ENCODE measurements at places on chromosomes 16 and 17. TPM values are rescaled to one million over a fixed set of nuclear protein-coding genes. Genes with fewer than 3 reads are reported as not detected.
A peak's percentile ranks its signal among the peaks of the same experiment; 100 is the strongest.

- DNase-seq = peak; percentile 84
These were observed 40.1 kb downstream of the KLHDC4 start for GRCh38 chr16:87725596-87726235.

- DNase-seq = no peak
These were observed 103.8 kb downstream of the ANKFN1 start for GRCh38 chr17:56257075-56257474.

DNA sequence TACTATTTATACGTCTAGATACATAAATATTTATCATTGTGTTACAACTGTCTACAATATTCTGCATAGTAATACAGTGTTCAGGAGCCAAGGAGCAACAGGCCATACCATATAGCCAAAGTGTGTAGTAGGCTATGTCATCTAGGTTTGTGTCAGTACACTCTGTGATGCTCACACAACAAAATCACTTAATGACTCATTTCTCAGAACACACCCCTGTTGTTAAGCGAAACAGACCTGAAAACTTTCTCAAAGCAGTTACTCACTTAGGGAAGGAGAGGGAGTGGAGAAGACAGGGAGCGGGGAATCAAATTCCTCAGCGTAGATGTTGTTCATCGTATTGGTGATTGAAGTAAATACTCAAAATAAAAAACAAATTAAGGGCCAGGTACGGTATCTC is 269.5 kb downstream of the STX8 start:
- DNase-seq = no peak

DNA sequence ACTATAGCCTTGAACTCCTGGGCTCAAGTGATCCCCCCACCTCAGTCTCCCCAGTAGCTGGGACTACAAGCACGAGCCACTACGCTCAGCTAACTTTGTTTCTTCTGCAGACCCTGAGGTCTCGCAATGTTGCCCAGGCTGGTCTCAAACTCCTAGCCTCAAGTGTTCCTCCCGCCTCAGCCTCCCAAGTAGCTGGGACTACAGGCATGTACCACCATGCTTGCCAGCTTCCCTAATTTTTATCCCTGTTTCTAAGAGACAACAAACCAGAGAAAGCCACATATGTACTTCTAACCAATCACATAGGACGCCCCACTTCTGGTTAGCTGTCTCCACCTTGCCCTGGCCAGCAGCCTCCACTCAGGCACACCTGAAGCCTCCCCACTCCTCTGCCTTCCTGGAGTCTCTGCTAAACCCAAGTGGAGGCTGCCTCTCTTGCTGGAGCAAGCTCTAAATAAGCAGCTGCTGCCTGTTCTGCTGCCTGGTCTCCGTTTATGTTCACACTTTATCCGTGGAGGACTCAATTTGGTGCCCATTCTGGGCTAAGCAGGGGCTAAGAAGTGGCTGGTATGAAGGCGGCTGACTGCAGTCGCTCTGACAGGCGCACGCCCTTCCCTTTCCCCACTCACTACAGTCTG is 24.7 kb downstream of the NSMCE1 start:
- DNase-seq = no peak

GRCh38 chr16:68520649-68521086 is 18.4 kb upstream of the ZFP90 start:
- DNase-seq = peak; percentile 95

- DNase-seq = peak; percentile 89
These were observed 229.6 kb downstream of the MRTFB start for GRCh38 chr16:14300705-14301168.

DNA sequence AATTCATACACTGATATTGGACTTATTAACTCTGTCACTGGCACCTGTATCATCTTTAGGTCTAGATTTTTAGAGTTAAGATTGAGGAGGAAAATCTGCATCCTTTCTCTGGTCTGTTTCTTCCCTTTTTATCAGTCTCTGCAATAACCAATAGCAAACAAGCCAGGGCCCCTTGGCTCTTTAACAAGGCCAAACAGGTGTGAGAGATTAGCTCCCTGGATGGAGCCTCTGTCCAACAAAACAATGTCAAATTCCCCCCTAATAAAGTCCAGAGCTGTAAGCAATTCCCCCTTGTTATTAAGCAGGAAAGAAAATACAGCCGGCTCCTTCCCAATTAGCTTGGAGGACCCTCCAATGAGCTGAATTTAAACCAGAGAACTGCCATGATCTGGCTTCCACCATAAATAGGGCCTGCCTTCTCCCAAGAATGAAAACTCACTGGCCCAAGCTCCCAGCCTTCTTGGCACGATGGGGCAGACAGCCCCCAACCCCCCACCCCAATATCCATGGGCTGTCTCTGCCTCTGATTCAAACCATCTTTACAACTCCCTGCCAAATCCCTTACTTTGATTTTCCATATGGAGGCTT is 56.1 kb upstream of the SOX9 start:
- peak; percentile 71 for DNase-seq

DNA sequence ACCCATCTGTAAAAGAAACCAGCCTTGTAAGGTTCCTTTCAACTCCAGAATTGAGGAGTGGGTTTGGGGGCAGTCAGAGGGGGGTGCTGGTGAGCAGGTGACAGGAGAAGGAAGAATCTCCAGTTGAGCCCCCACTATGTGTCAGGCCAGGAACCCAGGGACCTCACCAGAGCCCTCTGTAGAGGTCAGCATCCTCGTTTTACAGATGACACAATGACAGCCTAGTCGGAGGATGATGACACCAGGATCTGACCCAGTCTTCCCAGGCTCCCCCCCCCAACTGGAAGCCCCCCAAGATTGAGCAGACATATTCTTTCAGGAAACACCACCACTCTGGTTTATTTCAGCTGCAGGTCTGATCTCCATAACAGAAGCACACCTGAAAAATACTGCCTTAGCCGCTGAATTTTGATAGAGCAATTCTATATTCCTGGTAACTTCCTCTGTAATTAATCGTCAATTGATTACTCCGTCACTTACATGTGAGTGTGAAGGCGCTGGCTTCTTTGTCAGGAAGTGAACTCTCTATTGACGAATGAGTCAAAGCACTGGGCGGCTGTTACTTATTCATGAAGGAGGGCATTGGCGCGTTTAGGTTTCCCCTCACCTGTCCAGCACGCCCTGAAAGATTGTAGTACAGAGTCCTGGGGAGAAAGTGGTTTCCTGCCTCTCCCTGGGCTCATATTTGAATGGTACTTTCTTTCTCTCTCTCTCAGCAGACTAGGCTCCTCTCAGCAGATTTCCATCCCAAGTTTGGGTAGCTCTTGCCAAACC is 21.2 kb downstream of the SOCS3 start:
- DNase-seq = no peak

- DNase-seq = no peak
These were observed 27.3 kb downstream of the ZNF778 start for GRCh38 chr16:89244754-89245153.

DNA sequence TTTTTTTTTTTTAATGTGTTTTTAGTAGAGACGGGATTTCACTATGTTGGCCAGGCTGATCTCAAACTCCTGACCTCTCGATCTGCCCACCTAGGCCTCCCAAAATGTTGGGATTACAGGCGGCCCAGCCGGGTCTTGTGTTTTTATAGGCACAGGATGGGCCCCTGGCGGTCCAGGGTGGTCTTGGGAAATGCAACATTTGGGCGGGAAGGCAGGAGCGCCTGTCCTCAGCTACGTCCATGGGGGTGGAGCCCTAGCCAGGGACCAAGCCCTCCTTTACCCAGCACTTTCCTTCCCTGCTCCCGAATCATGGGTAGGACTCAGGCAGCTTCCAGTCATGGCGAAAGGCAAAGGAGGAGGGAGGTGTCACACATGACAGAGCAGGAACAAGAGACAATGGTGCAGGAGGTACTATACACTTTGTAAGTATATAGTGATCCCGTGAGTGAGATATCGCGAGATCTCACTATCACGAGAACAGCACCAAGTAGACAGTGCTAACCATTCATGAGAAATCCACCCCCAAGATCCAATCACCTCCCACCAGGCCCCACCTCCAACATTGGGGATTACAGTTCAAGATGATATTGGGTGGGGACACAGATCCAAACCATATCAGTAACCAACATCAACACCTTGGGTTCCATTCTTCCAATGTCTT is 226.7 kb upstream of the WSCD1 start:
- no peak for DNase-seq

- no peak for DNase-seq
These were observed 228.6 kb downstream of the ZFHX3 start for GRCh38 chr16:72819345-72819744.

- DNase-seq = no peak
These were observed 10.4 kb downstream of the VPS53 start for GRCh38 chr17:704111-704864.

- no peak for DNase-seq
These were observed 130.1 kb upstream of the ADAMTS18 start for GRCh38 chr16:77564791-77565390.

DNA sequence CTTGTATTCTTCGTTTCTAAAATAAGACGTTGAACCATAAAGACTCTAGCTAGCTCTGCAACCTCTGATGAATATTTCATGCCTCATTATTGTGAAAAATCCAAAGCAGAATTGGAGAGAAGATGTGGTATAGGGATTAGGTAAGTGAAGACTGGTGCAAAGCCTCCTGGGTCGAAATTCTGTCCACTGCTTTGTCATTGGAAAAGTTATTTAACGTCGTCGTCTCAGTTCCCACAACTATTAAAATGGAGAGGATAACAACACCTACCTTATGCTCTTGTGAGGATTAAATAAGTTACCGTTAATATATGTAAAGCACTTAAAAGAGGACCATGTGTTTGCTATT is 1.4 kb upstream of the PRPSAP2 start:
- no peak for DNase-seq

- peak; percentile 79 for DNase-seq
These were observed at the start of gene CDH13 for GRCh38 chr16:82626791-82627261. TSS of gene CDH13 (plus strand) at chr16:82626969.

DNA sequence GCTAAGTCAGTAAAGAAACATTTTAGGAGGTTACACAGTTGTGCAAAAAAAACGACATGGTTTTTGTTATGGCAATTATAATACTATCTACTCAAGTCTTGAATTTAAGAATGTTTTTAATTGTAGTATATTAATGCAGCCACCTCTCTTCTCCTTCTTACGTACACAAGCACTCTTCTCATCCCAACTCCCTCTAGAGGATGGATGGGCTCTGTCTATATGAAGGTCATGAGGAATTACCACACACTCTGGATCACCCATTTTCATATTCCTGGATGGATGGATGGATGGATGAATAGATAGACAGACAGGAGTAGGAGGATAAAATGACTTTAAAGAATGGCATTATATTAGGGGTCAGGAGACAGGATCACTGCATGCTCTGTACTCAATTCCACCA is 120.0 kb downstream of the PHKB start:
- DNase-seq = no peak

- peak; percentile 44 for DNase-seq
These were observed 63.9 kb upstream of the HLF start for GRCh38 chr17:55200904-55201303.

GRCh38 chr17:63714550-63715277 is 14.8 kb upstream of the LIMD2 start:
- no peak for DNase-seq

- DNase-seq = no peak
These were observed 188.3 kb downstream of the ZFHX3 start for GRCh38 chr16:72859581-72859980.

GRCh38 chr17:73011016-73011486 is 81.4 kb downstream of the SLC39A11 start:
- no peak for DNase-seq

GRCh38 chr16:54647216-54647615 is 283.4 kb upstream of the IRX5 start:
- no peak for DNase-seq

DNA sequence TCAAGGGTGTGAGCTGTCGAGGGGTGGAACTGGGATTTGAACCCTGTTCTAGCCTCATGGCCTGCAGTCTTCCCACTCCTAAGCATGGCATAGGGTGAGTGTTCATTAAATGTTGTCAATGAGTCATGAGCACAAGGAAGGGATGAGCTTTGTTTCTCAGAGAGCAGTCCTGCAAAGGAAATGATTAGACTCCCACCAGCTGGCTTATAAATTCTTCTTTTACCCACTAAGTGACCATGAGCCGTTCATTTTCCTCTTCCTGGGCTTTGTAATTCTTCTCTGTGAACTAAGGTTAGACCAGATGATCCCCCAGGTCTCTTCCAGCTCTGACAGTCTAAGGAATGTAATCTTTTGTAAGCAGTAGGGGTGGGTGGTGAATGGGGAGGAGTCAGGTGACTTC is 47.9 kb upstream of the HNF1B start:
- DNase-seq = no peak

- DNase-seq = no peak
These were observed 10.3 kb upstream of the LGALS9 start for GRCh38 chr17:27620721-27621120.

DNA sequence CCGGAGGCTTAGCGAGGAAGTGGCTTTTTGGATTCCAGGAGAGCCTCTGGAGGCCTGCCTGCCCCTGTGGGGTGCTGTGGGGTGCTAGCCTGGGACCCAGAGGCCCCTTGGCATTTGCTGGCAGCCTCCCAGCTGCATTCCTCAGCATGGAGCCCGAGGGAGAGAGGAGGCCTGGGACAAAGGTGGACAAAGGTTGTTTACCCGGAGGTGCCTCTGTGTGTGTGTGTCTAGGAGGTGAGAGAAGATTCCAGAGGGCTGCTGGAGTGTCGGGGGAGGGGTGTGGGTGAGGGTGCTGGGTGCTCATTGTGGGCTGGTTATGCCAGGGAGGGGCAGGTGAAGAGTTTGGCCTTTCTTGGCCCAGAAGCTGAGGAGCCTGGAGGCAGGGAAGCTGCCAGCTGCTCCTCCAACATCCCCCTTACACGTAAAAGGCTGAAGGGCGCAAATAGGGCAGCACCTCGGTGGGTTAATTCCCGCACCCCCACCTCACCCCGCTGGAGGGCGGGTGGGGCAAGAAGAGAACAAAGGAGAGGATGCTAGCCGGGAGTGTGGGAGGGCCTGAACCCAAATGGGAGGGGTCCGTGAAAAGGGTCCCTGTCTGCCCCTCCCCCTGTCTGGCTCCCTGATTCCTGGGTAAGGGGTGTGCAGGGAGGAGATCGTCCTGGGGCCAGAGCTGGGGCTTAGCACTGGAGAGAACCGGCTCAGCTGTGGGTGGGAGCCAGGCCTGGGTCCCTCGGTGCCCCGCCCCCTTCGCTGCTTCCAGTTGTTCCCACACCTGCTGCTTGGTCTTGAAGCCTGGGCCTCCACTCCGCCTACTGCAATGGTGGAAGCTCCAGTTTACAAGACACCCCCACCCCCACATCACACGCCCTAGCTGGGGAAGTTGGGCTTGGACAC is 9.9 kb downstream of the HEXIM2 start:
- peak; percentile 97 for DNase-seq

Gene USP31
- 25.3 TPM for total RNA-seq

Gene RNF222
- total RNA-seq = 0.21 TPM

Gene UNC45B
- 193 TPM for total RNA-seq

Gene PLLP
- total RNA-seq = 1.9 TPM

Gene PRR11
- total RNA-seq = 5.0 TPM

Gene CA10
- total RNA-seq = 1.2 TPM

Gene ITGB3
- 16.8 TPM for total RNA-seq

Gene OSGIN1
- 0.21 TPM for total RNA-seq

Gene TPPP3
- 135 TPM for total RNA-seq

Gene CCDC144A
- 3.3 TPM for total RNA-seq

Gene NPIPA5
- not detected for total RNA-seq

Gene CEP20
- total RNA-seq = 58.2 TPM

Data from tongue (tissue), 3 donors.